ENCODE measurements at places on chromosomes 7 and 10.

DNA sequence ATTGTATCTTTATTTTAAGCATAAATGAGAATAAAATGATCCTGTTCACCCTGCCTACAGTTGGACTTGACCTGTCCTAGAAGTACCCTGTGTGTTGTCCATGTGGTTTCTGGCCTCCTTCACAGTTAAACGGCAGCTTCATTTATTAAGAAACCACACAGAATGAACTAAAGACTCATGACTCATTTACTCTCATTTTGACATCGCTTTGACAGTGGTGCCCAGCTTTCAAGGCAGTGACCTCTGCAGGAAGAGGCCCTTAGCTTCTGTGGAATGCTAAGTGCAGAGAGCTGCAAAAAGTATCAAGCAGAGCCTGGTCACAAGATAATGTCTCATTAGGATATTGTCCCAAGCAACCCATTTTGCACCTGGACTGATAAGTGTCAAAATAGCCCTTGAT, 93.4 kb downstream of the AVL9 start:
- DNase-seq: no peak

DNA sequence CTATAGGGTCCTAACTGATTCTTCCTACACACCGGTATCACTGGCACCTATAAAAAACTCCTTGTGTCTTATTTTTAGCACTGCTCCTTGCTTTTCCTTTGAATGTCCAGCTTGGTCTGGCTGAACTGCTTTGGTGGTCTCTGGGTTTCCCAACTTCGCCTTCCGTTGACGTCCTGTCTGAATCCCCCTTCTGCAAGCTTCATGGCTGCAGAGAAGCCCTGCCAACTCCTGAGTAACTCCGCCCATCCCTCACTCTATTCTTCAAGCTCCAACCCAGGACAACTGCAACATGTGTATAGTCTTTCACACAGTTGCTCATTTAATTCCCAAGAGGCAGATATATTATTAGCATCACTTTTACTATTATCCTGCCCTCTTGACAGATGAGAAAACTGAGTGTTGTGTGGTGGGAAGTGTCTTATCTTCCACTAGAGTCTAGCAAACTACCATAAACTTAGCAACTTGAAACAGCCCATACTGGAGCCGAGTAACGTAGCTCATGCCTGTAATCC, 40.9 kb downstream of the MTURN start:
- DNase-seq: no peak

GRCh38 chr7:84812021-84812420, 374.8 kb downstream of the SEMA3D start:
- DNase-seq: no peak

DNA sequence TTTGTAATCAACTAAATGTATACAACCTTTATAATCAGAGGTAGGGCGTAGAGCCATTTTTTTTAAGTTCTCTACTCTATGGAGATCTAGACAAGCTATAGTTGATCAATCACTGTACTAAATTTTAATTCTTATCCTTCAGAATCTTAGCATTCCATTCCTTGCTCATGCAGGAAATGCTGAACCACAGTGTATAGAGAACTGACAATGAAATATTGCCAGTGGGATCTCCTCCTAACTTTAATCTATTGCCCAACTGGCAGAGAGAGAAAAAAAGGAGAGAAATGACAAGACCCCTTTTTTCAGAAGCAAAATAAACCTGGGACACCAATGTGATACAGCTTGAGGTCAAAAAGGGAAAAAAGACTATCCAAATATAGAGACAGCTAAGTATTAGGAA, 26.4 kb upstream of the PPP3CB start:
- no peak for DNase-seq

- no peak for DNase-seq
Measured at GRCh38 chr10:44985175-44985681, 6.6 kb upstream of the DEPP1 start.

DNA sequence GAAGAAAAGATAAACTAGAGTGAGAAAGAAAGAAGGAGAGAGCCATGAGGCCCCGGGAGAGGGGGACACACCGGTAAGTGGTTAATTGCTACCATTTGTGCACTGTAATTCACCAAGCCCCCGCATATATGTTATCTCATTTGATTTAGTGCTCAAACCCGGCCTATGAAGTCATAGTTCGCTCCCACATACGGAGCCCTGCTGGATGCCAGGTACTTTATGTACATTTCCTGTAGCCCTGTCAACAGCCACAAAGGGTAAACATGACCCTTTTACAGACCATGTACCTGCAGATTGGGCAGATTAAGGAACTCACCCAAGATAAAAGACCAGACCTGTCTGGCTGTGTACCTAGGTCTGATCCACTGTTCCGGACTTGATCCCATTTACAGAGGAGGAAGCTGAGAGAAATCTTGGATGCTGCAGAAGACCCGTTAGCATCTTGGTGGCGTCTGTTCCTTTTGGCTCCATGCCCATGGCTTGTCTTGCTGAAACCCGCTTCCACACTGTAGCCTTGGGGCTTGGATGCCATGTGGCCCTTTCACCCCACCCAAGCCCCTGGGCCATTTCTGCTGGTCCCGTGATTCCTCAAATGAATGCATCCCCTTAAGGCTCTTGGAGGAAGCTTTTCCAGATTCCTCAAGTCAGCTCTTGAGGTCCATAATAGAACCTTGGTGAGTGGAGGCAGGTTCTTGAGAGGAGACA, 32.3 kb downstream of the FAM241B start:
- DNase-seq: no peak

GRCh38 chr10:74437822-74438221, 286.8 kb downstream of the ADK start:
- DNase-seq: no peak

GRCh38 chr7:39217783-39218182, 240.1 kb downstream of the POU6F2 start:
- DNase-seq: no peak

DNA sequence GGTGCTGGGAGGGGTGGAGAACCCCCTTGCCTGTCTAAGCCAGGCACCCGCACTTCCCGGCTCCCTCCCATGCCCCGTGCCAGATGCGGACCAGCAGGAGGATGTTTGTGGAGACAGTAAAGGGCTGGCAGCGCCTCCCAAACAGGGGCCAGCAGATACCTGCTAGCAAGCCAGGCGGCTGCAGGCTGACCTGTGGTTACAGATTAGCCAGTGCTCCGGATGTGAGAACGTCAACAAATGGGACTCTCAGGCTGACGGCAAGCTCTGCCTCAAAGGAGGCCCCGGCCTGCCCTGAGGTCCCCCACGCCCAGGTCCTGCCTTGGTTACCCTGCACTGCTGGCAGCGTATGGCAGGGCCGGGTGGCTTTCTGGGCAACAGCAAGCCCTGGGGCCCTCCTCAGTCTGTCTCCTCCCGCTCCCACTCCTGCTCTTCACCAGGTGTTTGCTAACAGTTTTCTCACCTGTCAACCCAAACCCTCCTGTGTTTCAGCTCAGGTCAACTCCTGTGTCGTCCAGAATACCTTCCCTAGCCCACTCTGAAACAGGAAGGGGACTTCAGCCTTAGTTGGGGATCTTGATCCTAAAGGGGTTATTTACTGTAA, 85.4 kb downstream of the NEURL1 start:
- no peak for DNase-seq

Data from LoVo (cell line).